ENCODE measurements at places on chromosomes 2 and 18. TPM values are rescaled to one million over a fixed set of nuclear protein-coding genes. Genes with fewer than 3 reads are reported as not detected.

The PSD4 gene
- 1.8 TPM for total RNA-seq

The VSNL1 gene
- 0.36 TPM for total RNA-seq

The GRB14 gene
- 0.88 TPM for total RNA-seq

The FER1L5 gene
- 1.1 TPM for total RNA-seq

The ZEB2 gene
- total RNA-seq, result 128 TPM

The HOXD9 gene
- total RNA-seq, result 0.36 TPM

The TYMS gene
- 5.3 TPM for total RNA-seq

The RIT2 gene
- total RNA-seq, result not detected

The CFC1 gene
- not detected for total RNA-seq

The ANKRD62 gene
- total RNA-seq, result not detected

The RFTN2 gene
- 14.5 TPM for total RNA-seq

- no peak for DNase-seq
- no peak overlapping the region for H3K4me3 ChIP-seq
- no peaks in the 10 kb centered on the region for H3K4me1 ChIP-seq
- no peaks in the 10 kb centered on the region for H3K27me3 ChIP-seq
- no peaks in the 10 kb centered on the region for H3K36me3 ChIP-seq
- no peak overlapping the region for H3K27ac ChIP-seq
These were observed 40.6 kb downstream of the BOLA3 start for GRCh38 chr2:74107071-74107470.

DNA sequence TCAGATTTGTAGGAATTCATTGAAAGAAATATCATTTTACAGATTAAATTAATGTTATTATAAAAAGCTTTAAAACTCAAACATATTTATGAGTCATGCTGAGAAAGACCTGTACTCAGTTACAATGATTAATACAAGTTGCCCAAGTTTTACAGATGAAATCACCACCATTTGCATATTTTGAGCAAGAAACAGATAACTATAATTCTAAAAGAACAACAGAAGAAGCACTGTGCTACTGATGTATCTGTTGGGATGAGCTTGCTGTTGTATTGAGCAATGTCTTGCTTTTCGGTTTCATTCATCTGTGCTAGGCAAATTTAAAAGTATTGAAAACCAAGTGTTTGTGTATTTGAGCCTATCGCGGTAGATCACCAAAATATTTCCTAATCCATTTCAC, 1589.1 kb upstream of the ZEB2 start:
- no peak overlapping the region for H3K27ac ChIP-seq
- no peaks in the 10 kb centered on the region for H3K27me3 ChIP-seq
- no peak for DNase-seq
- no peaks in the 10 kb centered on the region for H3K36me3 ChIP-seq
- no peak overlapping the region for H3K4me3 ChIP-seq

DNA sequence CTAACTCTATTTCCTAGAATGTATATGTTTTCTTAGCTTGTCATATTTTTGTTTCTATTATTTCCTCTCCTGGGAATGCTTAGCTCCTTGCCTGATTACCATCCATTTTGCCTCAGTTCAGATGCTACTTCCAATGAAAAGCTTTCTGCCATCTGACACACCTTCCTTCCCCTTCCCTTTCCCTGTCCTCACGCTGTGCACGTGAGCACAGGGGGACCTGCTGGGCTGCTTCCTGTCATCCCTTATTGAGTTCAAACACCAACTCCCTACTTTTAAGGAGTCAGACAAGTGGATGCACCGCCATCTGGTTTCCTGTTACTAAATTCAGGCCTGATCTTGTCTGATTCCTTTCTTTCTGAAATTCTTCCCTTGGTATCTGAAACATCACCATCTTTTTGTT, 2.4 kb upstream of the INO80C start:
- no peak overlapping the region for H3K27ac ChIP-seq
- H3K4me1 ChIP-seq, result peaks cover 23% of the 10 kb centered on the region
- H3K27me3 ChIP-seq, result no peaks in the 10 kb centered on the region
- H3K36me3 ChIP-seq, result no peaks in the 10 kb centered on the region
- no peak overlapping the region for H3K4me3 ChIP-seq

DNA sequence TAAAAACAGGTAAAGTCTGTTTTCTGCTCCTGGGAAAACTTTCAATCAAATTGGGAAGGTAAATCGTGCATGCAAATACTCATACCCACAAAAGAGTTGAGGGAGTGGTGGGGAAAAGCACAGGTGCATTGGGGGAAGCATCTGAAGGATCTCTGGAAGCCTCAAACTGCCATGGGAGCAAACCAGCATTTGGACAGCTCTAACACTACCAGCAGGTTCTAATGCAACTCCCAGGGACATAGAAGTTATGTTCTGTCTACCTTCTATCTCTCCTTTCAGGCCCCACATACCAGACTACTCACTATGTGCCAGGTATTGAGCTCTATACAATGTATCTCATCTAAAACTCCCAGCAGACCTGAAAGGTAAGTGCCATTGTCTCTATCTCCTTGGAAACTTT, 933.7 kb downstream of the NRXN1 start:
- no peaks in the 10 kb centered on the region for H3K27me3 ChIP-seq
- no peaks in the 10 kb centered on the region for H3K4me1 ChIP-seq
- H3K27ac ChIP-seq, result no peak overlapping the region
- no peak for DNase-seq

- H3K4me3 ChIP-seq, result no peak overlapping the region
- no peaks in the 10 kb centered on the region for H3K36me3 ChIP-seq
- H3K27me3 ChIP-seq, result no peaks in the 10 kb centered on the region
These were observed 45.2 kb upstream of the CTIF start for GRCh38 chr18:48493434-48494230.

DNA sequence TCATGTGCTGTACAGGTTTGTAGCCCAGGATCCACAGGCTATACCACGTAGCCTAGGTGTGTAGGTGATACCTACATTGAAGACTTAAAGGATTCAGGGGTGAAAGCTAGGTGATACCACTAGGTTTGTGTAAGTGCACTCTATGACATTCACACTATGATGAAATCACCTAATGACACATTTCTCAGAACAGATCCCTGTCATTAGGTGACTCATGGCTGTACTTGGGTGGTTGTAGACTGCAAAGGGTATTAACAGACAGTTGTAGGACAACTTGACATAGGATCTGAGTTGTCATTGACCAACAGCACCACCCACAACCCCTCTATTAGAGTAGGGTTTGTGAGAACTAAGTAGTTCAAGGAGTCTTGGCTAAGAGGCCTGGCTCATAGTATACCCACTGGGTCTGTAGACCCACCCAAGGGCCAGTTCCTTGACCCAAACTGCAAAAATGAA, 27.7 kb upstream of the SMCHD1 start:
- no peaks in the 10 kb centered on the region for H3K36me3 ChIP-seq
- H3K4me1 ChIP-seq, result no peaks in the 10 kb centered on the region
- no peaks in the 10 kb centered on the region for H3K27me3 ChIP-seq
- DNase-seq, result no peak

DNA sequence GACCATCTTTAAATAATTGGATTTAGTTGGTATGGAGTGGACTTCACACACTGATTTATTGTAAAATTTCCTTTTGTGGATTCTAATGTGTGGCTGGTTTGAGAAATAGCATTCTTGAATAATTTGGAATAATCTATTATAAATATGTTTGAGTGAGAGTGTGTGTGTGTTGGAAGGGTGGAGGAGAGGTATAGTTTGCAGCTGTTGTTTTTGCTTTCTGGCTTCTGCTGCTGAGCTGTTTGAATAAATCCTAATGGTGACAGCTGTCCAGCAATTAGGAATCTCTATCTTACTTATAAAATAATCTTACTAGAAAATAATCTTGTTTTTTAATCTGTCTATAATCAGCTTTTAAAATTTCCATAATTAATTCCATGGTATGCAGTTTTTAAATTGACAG, 1283.0 kb upstream of the CDH2 start:
- no peaks in the 10 kb centered on the region for H3K4me1 ChIP-seq
- H3K36me3 ChIP-seq, result no peaks in the 10 kb centered on the region
- DNase-seq, result no peak
- H3K27ac ChIP-seq, result no peak overlapping the region
- no peaks in the 10 kb centered on the region for H3K27me3 ChIP-seq

GRCh38 chr18:12839526-12840196, 44.4 kb downstream of the PTPN2 start:
- H3K4me1 ChIP-seq, result peaks cover 43% of the 10 kb centered on the region
- peak; percentile 39 for DNase-seq
- no peaks in the 10 kb centered on the region for H3K27me3 ChIP-seq
- peak overlapping the region; percentile 68 for H3K27ac ChIP-seq

- H3K4me3 ChIP-seq, result no peak overlapping the region
- no peak overlapping the region for H3K27ac ChIP-seq
- no peak for DNase-seq
- no peaks in the 10 kb centered on the region for H3K4me1 ChIP-seq
These were observed 46.4 kb upstream of the STK39 start for GRCh38 chr2:168293766-168294165.

GRCh38 chr2:48238381-48238780, 291.6 kb upstream of the STON1 start:
- H3K27me3 ChIP-seq, result no peaks in the 10 kb centered on the region
- H3K4me1 ChIP-seq, result no peaks in the 10 kb centered on the region
- no peak for DNase-seq

- H3K27me3 ChIP-seq, result no peaks in the 10 kb centered on the region
- peaks cover 13% of the 10 kb centered on the region for H3K4me1 ChIP-seq
- no peak for DNase-seq
These were observed 60.7 kb upstream of the ZEB2 start for GRCh38 chr2:144580521-144581161.

DNA sequence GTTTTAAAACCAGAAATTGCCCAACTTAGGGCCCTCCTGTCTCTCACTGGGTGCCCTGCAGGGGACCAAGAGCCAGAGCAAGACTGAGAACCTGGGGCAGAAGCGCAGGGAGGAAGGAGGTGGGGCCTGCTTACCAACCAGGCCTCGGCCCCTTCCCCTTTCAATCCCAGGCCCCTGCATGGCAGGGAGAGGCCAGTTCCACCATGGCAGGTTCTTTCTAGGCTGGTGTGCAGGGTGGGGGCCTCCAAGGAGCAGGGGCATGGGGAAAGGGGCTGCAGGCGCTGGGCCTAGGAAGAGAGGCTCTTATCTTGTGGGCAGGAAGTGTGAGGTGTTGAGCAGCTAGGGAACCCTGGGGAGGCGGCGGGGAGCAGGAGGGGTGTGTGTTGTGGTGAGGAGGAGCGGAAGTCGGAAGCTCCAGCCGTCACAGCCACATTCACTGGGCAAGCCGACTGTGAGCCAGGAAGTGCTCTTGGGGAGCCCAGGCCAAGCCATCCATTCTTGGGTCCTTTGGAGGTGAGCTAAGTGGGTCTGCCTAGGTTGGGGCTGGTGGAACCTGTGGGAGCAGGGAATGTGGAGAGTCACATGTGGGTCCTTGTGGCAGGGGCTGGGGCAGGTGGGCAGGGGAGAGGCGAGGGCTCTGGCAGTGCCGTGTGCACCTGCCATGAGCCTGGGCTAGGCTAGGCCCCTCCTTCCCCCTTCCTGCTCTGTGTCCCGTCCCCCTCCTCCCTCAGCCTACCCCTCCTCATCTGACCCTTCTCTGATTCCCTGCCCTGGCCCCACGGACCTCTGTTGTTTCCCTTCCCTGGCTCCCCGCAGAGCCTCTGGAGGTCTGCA, at the start of gene PSD4:
Gene PSD4, plus strand, starts transcription at position 430 of the 834 bp plus-strand sequence. CDS start 8,486 bp downstream, outside the sequence.
- no peak within 1 kb of the TSS for H3K4me3 ChIP-seq
- no peak within 1 kb of the TSS for H3K27ac ChIP-seq
- DNase-seq, result no peak
- H3K36me3 ChIP-seq, result no peaks in the 10 kb centered on the region

Data from osteoblast (primary cell).